ENCODE measurements at places on chromosomes 2 and 18.

- no peak for DNase-seq
Observed at GRCh38 chr2:144229296-144229695, 290.6 kb downstream of the ZEB2 start.

DNA sequence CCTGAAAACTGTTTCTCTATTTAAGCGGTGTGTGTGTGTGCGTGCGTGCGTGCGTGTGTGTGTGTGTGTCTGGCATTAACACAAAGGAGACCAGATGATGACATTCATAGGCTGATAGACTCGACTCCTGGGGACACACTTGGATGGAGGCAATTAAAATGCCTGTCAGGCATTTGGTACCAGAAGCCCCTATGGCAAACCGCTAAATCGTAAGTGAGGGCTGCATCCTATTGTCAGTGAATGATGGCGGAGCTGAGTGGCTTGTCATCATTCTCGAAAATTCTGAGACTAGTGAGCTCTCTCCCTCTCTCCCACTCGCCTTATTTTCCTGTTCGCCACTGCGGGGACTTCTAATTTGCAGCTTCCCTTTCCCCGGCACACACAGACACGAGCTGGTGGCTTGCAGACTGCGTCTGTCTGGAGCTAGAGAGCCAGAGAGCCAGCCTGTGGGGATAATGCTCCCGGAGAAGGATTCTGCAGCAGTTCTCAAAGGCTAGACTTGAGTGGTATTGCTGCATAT lies 155.4 kb downstream of the MAP2 start:
- DNase-seq: peak; percentile 70

DNA sequence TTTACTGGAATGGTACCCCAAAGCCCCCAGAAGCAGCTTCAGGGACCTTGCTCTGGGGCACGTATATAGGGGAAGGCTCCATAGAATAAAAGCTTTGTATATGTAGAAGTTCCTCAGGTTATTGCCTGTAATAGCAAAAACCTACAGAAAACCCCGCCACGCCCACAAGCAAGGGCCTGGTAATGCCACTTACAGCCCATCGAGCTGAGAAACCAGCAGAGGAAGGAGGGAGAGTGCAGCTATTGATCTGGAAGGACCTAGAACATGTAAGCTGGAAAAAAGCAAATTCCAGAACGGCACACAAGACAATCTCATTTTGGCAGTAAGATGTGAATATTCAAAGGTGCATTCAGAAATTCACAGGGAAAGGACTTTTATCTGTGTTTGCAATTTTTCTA lies 15.8 kb downstream of the HS1BP3 start:
- no peak for DNase-seq

GRCh38 chr2:146412625-146413024 lies 1432.2 kb upstream of the ACVR2A start:
- no peak for DNase-seq

GRCh38 chr2:120265006-120265405 lies 12.4 kb downstream of the RALB start:
- no peak for DNase-seq

DNA sequence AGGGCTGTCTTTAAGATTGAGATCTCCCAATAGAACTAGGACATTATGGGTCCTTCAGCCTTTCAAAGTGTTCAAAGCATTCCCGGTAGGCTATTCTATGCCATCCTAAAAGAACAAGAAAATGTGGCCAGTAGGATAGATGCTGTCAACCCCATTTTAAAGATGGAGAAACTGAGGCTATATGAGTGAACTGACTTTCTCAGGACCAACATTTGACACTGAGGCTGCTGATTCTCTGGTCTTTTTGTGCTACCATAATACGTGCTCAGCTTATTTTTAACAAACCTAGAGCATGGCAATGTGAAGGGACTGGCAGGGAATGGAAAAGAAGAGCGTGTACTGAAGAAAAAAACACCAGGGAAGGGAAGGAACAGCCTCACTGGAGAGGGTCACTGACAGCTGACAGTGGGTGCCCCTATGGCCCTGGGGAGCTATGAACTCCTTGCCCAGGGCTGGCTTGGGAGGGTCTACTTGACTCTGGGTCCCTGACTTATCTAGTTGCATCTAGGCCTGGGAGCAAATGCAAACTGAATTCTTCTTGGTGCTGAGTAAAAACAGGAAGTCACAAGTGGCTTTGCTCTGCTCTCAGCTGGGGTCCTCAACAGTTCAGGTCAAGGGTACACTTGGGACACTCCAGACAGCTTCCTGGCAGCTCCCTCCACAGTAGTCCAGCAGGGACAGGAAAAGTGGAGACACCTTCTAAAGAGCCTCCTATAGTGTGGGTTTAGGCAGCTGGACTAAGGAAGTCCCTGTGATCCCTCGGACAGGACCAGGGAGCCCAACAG lies 2.3 kb downstream of the CYRIA start:
- DNase-seq: no peak

DNA sequence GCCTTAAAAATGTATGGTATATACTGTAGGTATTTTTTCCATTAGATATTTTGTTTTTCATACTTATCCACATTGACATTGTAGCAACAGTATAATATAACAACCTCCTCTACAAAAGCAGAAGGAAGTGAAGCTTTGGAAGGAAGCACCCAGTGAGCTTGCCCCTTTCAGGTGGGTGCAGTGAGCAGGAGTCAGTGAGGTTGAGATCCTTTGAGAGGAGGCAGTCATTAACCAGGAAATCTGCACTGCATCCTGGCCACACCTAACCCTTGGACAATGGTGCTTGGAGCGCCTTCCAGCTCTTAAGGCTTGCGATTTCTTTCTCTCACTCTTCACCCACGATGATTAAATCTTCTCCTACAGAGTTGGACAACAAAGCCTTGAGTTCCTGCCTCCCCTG lies 13.9 kb downstream of the IL37 start:
- no peak for DNase-seq

DNA sequence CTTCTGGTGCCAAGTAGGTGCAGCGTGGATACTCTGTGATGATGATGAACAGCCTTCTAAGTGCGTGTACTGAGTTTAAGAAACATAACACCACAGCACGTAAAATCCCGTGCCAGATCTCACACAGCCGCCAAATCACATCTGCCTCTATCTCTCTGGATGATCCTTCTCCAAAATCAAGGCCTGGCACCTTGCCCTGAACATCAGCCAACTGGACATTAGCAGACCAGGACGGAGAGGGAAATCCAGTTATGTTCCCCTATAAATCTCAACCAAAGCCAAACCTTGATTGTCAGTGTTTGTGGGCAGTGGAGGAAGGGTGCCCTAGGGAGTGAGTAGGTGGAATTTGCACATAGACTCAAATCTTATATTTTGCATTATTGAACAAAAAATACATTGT lies 164.3 kb downstream of the MIB1 start:
- no peak for DNase-seq

DNA sequence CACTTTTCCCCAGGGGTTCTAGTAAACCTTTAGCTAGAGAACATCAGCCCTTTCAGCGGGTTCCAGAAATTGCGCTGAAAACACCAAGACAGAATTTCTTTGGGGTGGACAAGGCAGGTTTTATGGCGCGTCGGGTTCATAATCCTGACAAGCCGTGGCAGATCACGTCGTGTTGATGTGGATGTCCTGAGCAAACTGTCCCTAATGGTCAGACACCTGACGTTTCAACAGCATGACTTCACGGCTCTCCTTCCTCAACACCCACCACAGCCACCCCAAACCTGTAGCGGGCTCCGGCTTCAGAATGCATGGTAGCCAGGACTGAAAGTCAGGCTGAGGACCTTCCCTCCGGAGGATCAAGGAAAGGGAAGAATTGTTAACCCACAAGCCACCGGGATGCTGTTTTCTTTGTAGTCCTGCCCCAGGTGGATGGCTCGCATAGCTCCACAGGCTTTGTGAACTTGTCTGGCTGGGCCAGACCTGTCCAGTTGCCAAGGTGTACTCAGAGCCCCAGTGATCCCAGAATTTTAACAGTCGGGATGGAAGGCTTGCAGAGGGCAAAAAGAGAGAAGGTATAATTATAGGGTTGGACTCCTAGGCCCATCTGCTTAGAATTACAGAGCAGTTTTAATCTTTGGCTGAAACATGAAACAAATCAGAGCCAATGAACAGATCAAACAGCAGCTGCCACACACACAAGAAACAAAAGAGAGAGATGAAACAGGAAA lies 1.5 kb downstream of the APCDD1 start:
- DNase-seq: no peak

GRCh38 chr18:57427429-57428201 lies 7.6 kb upstream of the ONECUT2 start:
- DNase-seq: no peak

DNA sequence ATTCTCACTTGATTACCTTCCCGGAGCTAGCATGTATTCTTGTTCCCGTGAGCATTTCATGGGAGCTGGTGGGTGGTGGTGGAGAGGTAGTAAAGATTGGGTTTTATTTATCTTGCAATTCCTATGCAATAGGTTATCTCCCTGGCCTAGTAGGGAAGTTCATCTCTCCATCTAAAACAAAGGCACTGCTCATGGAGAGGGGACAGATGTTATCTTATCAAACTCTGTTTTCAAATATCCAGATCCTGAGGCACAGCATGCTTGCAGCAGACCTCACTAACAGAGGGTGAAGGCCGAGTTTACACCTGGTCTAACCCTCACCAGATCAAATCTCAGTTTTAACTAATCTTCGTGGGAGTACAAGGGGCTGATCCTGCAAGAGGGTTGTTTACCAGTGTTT lies 98.9 kb downstream of the CYRIA start:
- DNase-seq: no peak

Measured in putamen (tissue), 1 donor.